ENCODE measurements at places on chromosomes 2 and 18.

DNA sequence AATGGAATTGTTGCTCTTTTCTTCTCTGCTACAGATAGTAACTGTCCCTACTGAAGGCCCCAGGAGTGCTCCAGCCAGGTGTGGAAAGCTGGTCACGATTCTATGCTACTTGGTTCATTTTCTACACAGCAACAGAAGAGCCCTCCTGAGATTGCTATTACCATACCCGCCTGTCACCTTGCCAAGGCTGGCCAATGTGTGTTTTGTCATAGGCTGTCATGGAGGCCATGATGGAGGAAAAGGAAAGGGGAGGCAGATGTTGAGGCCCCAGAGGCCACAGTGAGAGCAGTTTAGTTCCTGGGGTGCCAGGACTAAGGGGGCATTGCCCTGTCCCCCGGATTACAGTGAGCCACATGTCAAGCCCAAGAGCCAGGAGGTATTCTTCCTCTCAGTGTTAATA, 952 bp downstream of the ELMOD3 start:
- DNase-seq: no peak

DNA sequence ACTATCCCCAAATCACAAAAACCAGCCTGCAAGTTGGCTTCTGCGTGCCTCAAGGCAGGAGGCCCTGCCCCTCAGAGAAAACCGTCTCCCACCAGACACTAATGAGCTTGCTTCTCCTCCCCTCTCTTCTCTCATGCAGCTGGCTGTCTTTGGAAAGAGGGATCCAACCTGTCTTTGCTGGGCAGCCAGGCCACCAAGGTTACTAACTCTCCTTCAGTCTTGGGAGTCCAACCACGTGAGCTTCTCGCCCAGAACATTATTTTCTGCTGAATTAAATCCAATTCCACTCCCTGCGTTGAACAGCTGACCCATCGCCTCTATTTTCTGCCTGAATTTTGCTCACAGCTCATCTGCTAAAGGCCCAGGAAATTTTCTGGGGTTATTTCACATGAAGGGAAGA, 291.3 kb upstream of the NCKAP5 start:
- no peak for DNase-seq

GRCh38 chr2:144147356-144147755, 372.6 kb downstream of the ZEB2 start:
- DNase-seq: no peak

DNA sequence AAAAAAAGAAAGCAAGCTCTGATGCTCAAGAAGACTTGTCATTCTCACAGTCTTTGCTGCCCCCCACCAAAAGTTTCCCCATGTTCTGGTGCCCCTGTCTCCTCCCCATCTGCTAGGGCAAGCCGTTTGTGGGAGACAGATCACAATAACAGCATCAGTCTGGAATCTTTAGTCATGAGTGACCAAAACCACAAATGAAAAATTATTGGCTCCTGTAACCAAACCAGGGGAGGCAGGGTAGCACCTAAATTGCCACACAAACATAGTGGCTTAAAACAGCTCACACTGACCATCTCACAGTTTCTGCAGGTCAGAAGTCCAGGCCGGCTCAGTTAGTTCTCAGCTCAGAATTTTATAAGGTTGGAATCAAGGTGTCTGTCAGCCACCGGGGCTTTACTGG, 9.1 kb upstream of the B3GNT7 start:
- DNase-seq: no peak

- no peak for DNase-seq
Measured at GRCh38 chr18:10114717-10115463, 201.1 kb downstream of the VAPA start.

Measured in kidney (tissue), 22 donors.